Hippocampal formation (tissue), 2 donors: ENCODE measurements at places on chromosomes 13 and 19.

- DNase-seq = no peak
Measured at GRCh38 chr13:85812282-85812681, 13.1 kb upstream of the SLITRK6 start.

GRCh38 chr13:98299966-98300350 is 122.9 kb upstream of the RNF113B start:
- DNase-seq = no peak

GRCh38 chr19:34259367-34260095 is 5.2 kb downstream of the GARRE1 start:
- no peak for DNase-seq

- no peak for DNase-seq
Measured at GRCh38 chr13:20264271-20265018, 32.3 kb upstream of the GJB6 start.

GRCh38 chr19:8618751-8619150 is 8.2 kb upstream of the ADAMTS10 start:
- no peak for DNase-seq

- DNase-seq = no peak
Measured at GRCh38 chr13:39196965-39197646, 158.8 kb downstream of the NHLRC3 start.

GRCh38 chr19:13848340-13848677 is 28.6 kb upstream of the NANOS3 start:
- no peak for DNase-seq

- no peak for DNase-seq
Measured at GRCh38 chr13:36129539-36129938, 1.6 kb downstream of the DCLK1 start.

GRCh38 chr19:3522421-3523360 is 16.3 kb upstream of the TEKTIP1 start:
- no peak for DNase-seq

GRCh38 chr13:36450534-36450933 is 18.2 kb downstream of the CCNA1 start:
- DNase-seq = no peak

- no peak for DNase-seq
Measured at GRCh38 chr19:18648973-18649315, 12.1 kb downstream of the KLHL26 start.

- DNase-seq = no peak
Measured at GRCh38 chr13:79227418-79227817, 178.6 kb downstream of the RBM26 start.

GRCh38 chr13:112706171-112706570 is 16.3 kb downstream of the ATP11A start:
- no peak for DNase-seq

GRCh38 chr13:110136660-110137585 is 170.0 kb downstream of the COL4A1 start:
- no peak for DNase-seq

DNA sequence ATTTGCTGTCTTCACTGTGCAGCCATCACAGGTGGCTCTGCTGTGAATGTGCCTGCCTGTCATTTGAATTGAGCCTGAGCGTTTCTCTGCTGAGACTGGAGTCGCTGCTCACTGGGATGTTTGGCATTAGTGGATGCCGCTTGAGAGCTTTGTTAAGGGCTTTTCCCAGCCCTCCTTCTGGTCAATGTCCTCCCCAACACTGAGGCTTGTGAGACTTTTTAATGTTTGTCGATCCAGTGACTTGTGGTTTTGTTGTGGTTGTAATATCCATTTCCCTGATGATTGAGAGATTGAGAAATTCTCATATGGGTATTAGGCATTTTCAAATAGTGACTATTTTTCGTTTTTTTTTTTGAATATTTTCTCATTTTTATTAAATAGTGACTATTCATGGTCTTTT is 2.6 kb downstream of the TPRX2 start:
- DNase-seq = no peak

DNA sequence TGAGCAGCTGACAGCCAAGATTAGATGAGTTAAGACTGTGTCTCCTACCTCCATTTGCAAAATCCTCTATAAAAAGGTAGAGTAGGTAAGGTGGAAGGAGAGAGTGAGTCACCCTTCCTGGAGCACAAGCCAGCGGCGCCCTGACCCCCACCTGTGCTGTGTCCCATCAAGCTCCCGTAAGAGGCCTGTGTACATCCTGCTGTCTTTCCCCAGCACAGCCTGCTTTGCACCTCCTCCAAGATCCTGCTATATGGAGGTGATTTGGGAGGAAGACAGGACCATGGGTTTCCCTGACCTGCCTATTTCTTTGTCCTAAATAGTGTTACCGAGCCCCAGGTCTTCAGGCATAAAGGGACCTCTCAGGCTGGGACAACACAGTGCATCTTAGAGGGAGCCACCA is 62.3 kb upstream of the UQCRFS1 start:
- no peak for DNase-seq

GRCh38 chr13:73428706-73429105 is 369.9 kb downstream of the KLF5 start:
- DNase-seq = no peak

GRCh38 chr13:111090169-111090568 is 24.9 kb upstream of the ARHGEF7 start:
- DNase-seq = no peak

DNA sequence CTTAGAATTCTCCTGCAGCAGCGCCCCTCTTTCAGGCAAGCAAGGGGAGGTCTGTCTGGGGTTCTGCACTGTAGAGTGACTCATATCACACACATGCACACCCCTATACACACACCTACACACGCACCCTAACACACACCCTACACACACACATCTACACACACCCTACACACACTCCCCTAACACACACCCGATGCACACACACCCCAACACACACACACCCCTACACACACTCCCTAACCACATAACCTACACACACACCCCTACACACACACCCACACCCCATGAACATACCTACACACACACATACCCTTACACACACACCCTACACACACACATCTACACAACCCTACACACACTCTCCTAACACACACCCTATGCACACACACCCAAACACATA is 493.2 kb downstream of the IRS2 start:
- DNase-seq = no peak

GRCh38 chr13:81602241-81602640 is 1261.3 kb upstream of the SPRY2 start:
- no peak for DNase-seq

- no peak for DNase-seq
Measured at GRCh38 chr13:51122868-51123566, 11.9 kb upstream of the C13orf42 start.
